ENCODE measurements at places on chromosomes 2 and 18.
A peak's percentile ranks its signal among the peaks of the same experiment; 100 is the strongest.

GRCh38 chr18:3500016-3500415 is 50.0 kb downstream of the TGIF1 start:
- DNase-seq = no peak

DNA sequence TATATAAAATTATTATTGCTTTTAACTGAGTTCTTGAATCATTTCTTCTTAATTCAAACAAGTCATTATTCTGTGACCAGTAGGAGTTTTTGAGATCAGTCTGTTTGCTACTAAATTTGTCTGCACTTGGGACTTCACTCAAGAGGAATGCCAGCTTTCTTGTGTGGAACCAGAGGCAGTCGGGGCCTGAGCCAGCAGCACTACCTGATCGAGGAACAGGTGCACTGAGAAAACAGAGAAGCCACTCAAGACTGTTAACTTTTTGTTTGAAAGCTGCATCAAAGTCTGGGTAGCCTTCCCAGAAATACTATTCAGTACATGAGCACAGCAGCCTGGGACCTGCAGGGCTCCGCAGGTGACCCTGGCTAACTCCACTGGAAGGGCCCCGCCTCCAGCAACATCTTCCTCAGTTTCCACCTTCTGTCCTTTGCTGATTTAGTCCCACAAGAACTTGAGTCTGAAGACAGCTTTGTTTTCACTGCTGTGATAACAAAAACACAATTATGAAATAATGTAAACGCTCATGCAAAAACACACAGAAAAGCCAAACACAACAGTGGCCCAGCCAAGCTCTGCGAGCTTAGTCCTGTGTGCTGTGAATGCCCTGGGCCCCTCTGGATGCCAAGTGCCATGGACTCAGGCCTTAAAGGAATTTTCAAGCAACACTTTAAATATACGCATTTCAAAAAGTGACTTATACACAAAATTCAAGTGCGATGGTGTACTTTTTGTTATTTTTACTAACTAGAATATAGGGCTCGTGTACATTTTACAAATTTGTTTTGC is 62.0 kb downstream of the SH3YL1 start:
- no peak for DNase-seq

- no peak for DNase-seq
Observed at GRCh38 chr18:62754026-62754425, 38.7 kb downstream of the PHLPP1 start.

DNA sequence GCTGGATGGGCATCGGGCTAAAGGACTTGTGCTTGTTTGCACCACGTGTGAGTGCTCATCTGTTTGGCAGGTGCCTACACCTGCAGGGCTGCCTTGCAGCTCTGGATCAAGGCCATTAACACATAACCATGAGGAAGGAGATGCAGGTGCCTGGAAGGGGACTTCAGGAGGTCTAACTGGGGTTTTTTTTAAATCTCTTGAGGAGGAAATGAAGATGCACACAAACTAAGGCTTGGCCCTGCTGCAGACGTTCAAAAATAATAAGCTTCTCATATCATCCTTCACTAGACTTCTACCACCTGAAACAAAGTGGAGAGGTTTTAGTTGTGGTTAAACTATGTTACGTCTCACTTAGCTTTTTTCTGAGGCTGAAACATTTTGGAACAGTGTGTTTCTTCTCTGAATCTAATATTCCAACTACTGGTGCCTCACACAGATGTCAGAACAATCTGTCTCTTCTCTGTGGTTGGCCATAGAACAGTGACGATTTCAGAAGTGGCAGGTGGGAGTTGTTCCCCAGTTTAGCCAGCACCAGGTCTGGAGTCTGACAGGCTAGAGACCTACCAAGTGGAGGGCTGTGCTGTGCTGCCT is 36.5 kb downstream of the BCL2L11 start:
- DNase-seq = peak; percentile 67

DNA sequence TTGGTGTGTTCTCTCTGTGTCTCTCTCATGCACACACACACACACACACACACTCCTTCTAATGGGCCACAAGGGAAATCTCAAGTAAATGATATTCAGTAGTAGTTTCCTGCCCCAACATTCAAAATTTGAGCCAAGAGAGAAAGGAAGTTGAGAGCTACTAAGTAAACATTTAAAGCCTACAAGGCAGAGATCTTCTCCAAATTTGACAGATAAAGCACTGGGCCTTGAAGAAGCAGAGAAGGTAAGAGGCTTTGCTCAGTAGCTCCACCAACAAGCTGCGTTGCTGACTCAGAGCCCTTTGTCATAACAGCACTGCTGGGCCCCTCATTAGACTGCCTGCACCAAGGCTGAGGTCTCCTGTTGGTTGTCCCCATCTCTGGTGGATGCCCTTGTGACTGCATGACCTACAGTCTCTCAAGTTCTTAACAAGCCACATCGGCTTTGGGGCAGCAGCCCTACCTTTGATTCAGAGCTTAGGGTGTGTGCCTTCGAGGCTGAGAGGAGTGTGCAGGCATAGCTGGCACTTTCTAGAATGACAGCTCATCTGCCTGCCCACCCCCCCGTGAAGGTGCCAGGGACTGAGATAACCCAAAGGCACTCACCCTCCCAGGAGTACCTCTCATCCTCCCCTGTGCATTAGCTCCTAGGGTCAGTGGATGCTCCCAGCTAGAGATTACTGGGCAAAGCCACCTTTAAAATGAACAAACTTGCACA is 32.3 kb upstream of the NEB start:
- no peak for DNase-seq

DNA sequence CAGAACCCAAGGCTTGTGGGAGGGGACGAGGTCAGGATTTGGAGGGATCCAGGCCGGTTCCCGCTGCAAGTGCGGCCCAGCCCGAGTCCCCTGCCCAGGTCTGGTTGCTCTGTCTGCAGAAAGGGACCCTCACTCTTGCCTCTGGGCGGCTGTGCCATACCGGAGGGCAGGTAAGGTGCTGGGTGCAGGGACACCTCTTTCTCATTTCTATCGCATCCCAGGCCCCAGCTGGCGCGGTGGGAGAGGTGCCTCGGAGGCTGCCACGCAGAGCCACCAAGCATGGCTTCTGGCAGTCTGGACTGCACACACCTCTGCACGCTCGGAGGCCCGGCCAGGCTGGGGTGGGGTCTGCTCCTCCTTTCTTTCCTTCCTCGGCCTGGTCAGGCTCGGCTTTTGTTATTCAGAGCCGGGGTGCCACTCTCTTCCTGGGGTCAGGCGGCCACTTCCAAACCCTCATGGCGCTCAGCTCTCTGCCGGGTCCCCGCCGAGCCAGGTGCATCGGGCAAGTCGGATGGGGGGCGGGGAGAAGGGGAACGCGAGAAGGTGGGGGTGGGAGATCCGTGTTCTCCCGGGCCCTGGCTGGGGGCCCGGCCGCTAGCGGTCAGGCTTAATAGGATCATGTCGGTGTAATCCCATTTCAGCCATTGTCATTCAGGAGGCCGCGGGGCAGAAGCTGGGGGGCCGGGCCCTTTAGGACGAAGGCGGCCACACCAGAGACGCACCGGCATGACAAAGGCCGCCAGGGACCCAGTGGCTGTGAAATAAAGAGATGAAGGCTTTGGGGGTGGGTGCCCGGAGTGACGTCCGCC is 9.0 kb downstream of the GBX2 start:
- no peak for DNase-seq

DNA sequence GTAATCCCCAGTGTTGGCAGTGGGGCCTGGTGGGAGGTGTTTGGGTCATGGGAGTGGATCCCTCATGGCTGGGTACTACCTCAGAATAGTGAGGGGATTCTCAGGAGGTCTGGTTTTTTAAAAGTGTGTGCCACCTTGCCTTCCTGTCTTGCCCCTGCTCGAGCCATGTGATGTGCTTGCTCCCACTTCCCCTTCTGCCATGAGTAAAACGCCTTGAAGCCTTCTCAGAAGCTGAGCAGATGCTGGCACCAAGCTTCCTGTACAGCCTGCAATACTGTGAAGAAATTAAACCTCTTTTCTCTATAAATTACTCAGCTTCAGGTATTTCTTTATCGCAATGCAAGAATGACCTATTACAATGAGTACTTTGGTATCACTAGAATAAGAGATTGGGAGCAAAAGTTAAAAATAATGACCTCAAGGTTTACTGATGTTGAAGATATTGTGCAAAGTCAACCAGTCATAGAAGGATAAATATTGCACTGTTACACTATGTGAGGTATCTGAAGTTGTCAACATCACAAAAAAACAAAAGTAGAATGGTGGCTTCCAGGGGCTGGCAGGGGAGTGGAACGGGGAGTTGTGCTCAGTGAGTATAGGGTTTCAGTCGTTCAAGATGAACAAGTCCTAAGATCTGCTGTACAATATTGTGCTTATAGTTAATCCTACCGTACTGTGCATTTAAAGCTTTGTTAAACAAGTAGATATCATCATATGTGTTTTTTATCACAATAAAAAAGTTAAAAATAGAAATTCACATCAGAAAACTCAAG is 938.3 kb upstream of the CNTNAP5 start:
- DNase-seq = no peak

DNA sequence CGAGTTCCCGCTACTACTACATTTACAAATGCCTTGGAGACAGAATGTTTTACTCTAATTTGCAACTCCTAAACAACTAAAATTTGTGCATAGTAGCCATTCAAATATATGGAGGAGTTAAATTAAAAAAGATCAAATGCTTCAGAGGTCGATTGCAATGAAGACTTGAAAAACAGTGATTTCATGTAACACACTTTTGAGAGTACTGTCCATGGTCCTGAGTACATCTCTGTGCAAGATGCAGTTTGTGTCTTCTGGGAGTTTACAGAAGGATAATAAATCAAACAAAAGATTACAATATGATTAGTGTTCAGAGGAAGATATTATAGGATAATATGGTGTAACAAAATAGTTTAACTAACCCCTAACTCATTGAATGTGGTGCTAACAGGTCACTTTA is 894.7 kb downstream of the TMEM182 start:
- DNase-seq = no peak

- DNase-seq = peak; percentile 49
Observed at GRCh38 chr2:101818531-101819451, 121.3 kb downstream of the MAP4K4 start.

GRCh38 chr2:15603948-15604347 is 12.3 kb downstream of the DDX1 start:
- no peak for DNase-seq

DNA sequence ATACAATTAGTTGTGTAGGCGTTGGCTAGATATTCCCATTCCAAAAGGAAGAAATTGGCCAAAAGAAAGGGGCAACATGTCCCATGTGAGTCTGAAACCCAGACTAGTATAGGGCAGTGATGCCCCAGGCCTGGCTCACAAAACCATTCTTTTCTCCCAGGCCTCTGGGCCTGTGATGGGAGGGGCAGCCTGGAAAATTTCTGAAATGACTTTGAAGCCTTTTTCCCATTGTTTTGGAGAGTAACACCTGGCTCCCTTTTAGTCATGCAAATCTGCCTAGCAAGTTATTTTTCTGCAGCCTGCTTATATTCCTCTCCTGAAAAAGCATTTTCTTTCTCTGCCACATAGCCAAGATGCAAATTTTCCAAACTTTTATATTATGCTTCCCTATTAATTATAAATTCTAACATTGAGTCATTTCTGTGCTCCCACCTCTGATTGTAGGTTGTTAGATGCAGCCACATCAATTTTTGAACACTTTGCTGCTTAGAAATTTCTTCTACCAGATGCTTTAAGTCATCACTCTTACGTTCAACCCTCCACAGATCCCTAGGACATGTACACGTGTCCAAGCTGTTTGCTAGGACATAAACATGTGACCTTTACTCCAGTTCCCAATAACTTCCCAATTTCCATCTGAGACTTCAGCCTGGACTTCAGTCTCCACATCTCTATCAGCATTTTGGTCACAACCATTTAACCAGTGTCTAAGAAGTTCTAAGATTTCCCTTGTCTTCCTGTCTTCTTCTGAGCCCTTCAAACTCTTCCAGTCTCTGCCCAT is 76.1 kb upstream of the MC4R start:
- no peak for DNase-seq

DNA sequence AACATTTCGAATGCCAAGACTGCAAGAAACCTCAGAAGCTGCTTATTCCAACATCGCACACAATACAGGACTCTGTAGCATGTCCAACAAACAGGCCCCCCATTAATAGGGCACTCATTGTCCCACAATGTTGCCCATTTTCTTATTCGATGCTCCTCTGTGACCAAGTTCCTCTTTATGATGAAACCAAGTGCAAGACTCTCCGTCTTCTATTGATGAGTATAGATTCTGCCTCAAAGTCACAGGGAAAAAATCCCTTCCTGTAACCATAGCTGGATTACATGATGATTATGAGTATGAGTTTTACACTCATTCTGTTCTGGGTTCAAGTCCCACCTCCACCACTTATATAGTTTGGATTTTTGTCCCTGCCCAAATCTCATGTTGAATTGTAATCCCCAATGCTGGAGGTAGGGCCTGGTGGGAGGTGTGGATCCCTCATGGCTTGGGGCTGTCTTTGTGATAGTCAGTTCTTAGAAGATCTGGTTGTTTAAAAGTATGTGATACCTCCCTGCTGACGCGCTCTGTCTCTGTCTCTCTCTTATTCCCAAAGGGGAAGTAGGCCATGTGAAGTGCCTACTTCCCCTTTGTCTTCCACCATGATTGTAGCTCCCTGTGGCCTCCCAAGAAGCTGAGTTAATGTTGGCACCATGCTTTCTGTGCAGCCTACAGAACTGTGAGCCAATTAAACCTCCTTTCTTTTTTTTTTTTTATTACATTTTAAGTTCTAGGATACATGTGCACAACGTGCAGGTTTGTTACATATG is 148.7 kb downstream of the OSR1 start:
- DNase-seq = no peak

DNA sequence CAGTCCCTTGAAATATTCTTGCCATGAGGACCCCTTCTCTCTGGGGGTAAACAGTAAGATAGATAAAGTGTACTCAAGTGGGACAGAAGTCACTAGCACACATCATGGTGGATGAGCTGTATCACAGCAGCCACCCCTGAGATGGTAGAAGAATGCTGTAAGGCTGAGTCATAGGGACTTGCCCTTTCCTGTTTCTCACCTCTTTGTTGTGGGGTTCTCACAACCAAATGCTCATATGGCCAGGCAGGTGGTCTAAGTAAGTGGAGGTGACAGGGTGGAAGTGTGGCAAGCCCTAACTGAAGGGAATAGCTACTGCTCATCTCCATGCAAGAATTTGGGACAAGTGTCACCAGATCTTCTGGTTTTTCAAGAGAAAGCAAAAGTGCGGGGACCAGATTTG is 202.7 kb upstream of the SLC14A2 start:
- DNase-seq = no peak
